ENCODE measurements at places on chromosomes 2 and 18.

- no peak for DNase-seq
Measured at GRCh38 chr2:120735746-120736170, at the start of gene GLI2. Gene GLI2, plus strand, starts transcription at chr2:120735868. Its CDS starts 61,453 bp downstream, at chr2:120797321.

GRCh38 chr2:237505188-237505939, 18.3 kb downstream of the MLPH start:
- DNase-seq: no peak

- no peak for DNase-seq
Measured at GRCh38 chr2:74503506-74504475, 3.7 kb downstream of the PCGF1 start.

DNA sequence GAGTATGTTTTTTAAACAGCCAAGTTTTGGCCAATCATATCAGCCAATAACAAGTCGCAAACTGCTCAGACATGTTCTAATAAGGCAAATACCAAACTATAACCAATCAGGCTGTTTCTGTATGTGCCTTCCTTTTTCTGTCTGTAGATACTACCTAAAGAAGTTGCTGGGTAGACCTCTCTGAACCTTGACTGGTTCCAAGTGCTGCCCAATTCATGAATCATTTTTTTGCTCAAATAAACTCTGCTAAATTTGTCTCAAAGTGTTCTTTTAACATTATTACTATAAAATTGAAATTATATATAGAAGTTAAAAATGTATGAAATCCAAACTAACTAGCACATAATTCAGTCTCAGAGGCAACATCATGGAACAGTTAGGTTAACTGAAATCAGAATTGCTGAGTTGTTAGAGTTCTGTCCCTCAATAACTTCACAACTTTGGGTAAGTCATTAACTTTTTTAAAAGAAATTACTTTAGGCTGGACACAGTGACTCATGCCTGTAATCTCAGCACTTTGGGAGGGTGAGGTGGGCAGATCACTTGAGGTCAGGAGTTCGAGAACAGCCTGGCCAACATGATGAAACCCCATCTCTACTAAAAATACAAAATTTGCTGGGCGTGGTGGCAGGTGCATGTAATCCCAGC, 4.9 kb upstream of the TTC21B start:
- no peak for DNase-seq

GRCh38 chr2:210586381-210586780, 30.0 kb downstream of the CPS1 start:
- DNase-seq: no peak

DNA sequence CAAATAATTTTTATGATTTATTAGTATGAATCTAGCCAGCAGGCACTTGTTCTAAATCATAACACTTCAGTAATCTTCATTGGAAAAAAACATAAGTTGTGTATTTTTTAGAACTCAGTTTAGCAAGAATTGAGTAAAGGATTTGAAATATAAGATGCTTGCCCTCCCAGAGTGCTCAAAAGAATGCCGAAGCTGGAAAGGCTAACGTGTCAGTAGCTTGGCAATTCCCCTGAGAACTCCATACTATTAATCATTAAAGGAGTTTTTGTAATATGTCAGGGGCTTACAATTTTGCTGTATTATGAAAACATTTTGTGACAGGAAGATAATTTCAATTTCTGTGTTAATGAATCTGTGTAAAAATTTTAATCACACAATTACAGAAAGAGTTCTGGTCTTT, 122.7 kb downstream of the GULP1 start:
- no peak for DNase-seq

- DNase-seq: no peak
Measured at GRCh38 chr18:67661555-67661954, 145.0 kb upstream of the DSEL start.

- DNase-seq: no peak
Measured at GRCh38 chr2:637406-637776, 39.8 kb downstream of the TMEM18 start.

DNA sequence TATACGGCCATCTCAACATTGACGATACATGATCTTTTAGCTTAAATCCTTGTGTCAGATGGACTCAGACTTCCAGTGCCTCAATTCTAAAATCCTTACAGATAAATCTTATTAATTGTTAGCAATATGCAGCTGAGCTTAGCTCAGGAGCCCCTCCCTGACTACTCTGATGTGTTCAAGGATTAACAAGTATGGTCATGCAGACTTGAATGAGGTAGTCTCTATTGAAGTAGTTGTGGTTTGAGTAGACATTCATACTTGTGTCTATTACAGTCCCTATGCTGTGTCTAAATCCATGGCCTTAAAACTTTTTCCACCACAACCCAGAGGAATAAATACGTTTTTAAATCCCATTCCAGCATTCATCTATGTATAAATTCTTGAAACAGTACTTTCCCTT, 119.5 kb downstream of the NUP35 start:
- no peak for DNase-seq

Measured in stimulated activated CD4-positive, alpha-beta T cell treated with anti-CD3 and anti-CD28 coated beads, TNF-alpha, amount 100 ng/mL, for 1 hour (primary cell).